ENCODE measurements at places on chromosomes 4 and X.
A peak's percentile ranks its signal among the peaks of the same experiment; 100 is the strongest.

GRCh38 chrX:83845397-83845796, 15.5 kb upstream of the CYLC1 start:
- DNase-seq, result no peak

GRCh38 chr4:27635936-27636913, 775.6 kb downstream of the STIM2 start:
- no peak for DNase-seq

- no peak for DNase-seq
Observed at GRCh38 chr4:189771696-189772361, 168.8 kb upstream of the FRG1 start.

GRCh38 chr4:98891478-98892337, 37.2 kb downstream of the EIF4E start:
- DNase-seq, result no peak

DNA sequence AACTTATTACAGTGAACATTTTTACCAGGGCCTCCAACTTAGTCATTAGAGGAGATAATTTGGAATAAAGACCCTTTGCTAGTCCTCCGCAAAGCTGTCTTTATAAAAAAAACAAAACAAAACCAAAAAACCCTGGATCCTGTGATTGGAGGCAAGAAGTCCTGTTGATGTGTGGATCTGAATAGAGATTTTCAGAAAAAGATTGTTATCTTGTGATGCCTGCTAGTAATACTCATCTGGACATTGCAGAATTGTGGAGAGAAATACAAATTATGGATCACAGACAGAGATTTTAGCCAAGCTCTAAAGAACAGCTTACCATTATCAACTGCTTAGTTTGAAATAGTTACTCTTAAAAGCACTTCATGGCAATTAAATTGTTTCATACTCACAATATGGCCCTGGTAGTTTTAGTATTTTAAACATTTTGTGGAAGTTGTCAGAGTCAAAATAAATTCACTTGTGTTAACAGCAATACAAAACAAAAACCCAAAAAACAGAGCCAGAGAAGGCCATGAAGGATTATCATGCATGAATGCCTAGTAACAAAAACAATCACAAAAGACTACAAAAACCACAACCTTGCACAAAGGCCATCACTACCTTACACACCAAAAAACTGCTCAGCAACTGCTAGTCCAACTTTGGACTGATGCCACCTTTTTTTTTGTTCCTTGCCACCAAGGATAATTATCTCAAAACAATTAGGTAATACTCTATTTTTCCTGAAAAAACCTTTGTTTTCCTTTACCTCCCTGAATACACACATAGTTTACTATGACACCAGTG, 514.5 kb upstream of the SLIT2 start:
- no peak for DNase-seq

DNA sequence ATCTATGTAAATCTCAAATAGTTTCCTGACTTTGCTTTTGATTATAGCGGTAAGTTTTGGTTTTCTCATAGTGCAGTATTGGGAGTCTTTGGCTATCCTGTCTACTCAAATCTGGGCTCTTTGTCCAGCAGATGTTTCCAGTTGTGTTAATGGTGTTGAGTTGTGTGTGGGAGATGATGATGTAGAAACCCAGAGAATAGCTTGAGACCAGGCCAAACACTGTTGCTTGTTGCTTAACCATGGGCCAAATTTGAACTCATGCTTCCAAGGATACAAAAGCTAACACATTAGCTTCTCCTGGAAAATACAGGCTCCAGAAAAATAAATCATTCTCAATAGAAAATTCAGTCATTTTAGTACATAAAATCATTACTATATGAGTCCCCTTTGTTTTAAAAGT, 82.6 kb upstream of the GYPA start:
- no peak for DNase-seq

GRCh38 chr4:2813446-2814405, 20.8 kb downstream of the SH3BP2 start:
- DNase-seq, result no peak

DNA sequence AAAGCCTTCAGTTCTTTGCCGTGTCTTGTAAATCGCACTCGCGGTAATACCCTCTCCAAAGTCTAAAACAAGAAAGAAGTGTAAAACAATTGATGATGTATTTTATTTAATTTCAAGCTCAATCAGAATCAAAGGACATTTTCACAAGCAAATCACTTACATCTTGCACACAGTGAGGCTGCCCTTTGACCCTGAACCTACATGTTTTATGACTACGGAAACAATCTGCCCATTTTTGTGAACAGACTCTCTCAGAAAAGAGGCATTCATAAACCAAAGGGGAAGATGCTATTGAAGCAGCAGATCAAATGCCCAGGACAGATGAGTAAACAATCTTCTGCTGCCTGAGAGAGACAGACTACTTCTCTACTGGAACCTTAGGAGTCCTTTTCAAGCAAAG, 76.0 kb upstream of the DDX60 start:
- no peak for DNase-seq

- DNase-seq, result no peak
Observed at GRCh38 chr4:14581741-14582140, 420.5 kb upstream of the CPEB2 start.

DNA sequence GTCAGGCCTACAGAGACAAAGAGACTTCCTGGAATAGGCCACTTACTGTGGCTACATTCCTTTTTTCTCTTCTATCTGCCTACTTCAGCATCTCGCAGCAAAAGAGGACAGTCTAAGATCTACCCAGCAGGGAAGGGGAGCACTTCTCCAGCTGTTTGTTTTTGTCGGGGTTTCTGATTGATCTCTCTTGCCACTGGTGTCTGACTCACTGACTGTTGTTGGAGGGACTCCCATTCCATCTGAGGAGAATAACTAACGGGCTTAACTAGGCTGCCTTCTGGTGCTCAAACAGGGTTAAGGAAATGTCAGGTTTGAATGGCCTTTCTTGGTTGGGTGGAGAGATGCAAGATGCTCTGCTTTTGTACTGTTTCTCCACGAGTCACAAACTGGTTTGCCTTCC, 100.2 kb upstream of the TMEM164 start:
- DNase-seq, result no peak

DNA sequence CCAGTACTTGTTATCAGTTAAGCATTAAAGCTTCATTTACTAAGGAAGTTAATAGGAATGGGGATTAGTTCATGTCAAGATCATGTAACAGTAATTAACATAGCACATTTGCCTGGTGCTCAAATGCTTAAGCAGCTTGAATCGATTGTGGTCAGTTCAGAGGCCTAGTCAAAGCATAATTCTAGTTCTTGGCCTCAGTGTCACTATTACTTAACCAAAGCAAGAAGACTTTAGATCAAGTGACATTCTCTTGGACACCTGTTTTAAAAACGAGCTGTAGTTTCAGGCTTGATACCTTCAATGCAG, 115.2 kb upstream of the BMPR1B start:
- DNase-seq, result no peak

DNA sequence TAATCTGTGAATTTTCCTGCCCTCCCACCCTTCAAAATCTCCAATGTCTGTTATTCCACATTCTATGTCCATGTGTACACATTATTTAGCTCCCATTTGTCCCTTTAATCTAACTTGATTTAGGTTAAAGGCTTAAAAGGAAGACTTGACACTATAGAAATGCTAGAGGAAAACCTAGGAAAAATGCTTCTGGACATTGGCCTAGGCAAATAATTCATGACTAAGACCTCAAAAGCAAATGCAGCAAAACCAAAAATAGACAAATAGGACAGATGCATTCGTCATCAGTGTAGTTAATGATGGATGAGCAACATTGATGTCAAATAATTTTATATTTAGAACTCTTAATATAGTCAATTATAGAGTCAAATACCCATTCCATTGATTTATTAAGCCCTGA, 36.9 kb downstream of the INTU start:
- DNase-seq, result no peak

GRCh38 chr4:120718979-120719566, 203.5 kb downstream of the PRDM5 start:
- no peak for DNase-seq

DNA sequence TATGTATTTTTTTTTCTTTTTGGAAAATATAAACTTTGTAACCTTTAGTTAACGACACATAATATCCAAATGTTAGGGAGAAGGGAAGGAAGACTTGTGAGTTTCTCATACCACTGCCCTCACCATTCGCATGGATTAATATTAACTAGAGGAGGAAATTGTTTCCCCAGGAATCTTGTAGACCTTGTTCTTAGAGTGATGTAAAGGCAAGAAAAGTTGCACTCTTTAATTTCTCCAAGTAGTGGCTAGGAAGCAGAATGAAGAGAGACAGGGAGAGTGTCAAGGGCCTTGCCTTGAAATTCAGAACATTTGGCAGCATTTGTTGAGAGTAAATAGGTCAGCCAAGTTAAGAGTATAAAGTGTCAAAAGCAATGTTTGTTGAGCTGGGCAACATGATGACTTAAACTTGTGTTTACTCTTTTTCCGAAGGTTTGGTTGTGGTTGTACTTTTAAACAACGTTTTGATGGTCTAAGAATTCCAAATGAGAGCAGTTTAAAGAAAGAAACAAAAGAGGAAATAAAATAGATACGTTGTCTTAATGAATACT, 105.7 kb downstream of the TENM3 start:
- DNase-seq, result no peak

- DNase-seq, result no peak
Observed at GRCh38 chr4:101136373-101137370, 210.7 kb downstream of the PPP3CA start.

GRCh38 chr4:106809076-106809475, 227.0 kb downstream of the DKK2 start:
- DNase-seq, result no peak

GRCh38 chrX:109040057-109040456, 303.7 kb upstream of the IRS4 start:
- no peak for DNase-seq

- DNase-seq, result no peak
Observed at GRCh38 chrX:118254611-118255010, 91.3 kb upstream of the WDR44 start.

GRCh38 chrX:96556886-96557285, 127.8 kb upstream of the DIAPH2 start:
- no peak for DNase-seq

DNA sequence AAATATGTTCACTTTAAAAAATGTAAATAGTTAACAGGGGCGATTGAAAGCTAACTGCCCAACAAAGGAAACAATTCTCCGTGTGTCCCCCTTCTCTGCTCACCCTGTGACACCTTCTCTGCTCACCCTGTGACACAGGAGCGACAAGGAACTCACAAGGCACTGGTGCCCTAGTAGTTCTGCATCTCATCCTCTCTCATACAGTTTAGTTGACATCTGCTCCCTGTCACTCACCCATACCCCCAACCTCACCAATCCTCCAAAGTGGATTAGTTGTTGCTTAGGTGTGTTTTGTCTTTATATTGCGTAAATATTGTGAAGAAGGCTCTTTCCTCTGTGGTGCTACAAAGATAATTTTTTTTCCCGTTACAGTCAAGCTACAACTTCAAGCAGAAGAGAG, 46.4 kb downstream of the NUDT6 start:
- no peak for DNase-seq

GRCh38 chrX:33205321-33205720, 6.0 kb downstream of the DMD start:
- no peak for DNase-seq

- no peak for DNase-seq
Observed at GRCh38 chr4:132384709-132385108, 764.4 kb upstream of the PCDH10 start.

GRCh38 chrX:106263817-106264216, 95.7 kb downstream of the PWWP3B start:
- DNase-seq, result no peak

DNA sequence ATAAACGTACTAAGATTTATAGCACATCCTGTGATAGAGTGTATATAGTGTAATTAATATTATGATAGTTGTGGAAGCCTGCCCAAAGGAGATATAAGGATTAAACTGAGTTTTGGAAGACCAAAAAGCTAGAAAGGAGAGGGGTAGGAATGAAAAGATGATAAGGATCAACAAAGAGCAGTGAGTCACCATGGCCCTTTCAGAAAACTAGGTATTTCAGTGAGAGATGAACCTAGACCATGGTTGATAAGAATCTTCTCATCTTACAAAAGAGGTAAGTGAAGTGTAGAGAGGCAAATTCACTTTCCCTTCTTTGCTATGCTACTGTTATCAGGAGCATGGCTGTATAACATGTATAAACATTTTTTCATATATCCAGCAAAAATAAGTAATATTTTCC, 133.8 kb upstream of the PLAC1 start:
- DNase-seq, result no peak

DNA sequence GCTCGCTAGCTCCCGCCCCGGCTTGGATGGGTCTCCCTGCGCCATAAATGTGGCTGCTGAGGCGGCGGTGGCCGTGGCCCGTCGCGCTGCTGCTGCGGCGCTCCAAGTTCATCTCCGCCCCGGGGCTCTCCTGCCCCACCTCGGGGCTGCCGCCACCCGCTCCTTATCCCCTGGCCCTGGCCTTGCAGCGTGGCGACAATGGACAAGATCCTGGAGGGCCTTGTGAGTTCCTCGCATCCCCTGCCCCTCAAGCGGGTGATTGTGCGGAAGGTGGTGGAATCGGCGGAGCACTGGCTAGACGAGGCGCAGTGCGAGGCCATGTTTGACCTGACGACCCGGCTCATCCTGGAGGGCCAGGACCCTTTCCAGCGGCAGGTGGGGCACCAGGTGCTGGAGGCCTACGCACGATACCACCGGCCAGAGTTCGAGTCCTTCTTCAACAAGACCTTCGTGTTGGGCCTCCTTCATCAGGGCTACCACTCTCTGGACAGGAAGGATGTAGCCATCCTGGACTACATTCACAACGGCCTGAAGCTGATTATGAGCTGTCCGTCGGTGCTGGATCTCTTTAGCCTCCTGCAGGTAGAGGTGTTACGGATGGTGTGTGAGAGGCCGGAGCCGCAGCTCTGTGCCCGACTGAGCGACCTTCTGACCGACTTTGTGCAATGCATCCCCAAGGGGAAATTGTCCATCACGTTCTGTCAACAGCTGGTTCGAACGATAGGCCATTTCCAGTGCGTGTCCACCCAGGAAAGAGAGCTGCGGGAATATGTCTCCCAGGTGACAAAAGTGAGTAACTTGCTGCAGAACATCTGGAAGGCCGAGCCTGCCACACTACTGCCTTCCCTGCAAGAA, 763 bp downstream of the USP38 start:
- DNase-seq, result peak; percentile 75

- no peak for DNase-seq
Observed at GRCh38 chr4:59094505-59094904, 1984.3 kb upstream of the IGFBP7 start.

DNA sequence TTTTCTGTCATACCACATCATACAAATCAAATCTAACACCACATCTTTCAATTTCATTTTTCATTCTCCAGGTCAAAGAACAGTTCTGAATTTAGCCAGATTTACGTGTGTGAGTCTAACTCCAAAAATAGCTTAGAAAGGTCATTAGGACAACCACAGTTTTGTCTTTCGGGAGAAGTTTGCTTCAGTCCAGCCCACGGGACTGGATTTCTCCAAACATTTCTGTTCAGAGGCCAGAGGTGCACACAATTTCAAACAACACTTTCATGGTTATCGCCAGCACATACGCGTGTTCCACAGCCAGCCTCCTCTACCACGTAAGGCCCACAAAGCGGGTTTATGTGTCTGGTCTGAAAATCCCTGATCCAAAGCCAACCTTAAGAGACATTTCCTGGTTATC, 65.9 kb downstream of the VEGFC start:
- DNase-seq, result no peak

Data from left forelimb (tissue), 1 donor.